ENCODE measurements at places on chromosomes 5 and 9. TPM values are rescaled to one million over a fixed set of nuclear protein-coding genes. Genes with fewer than 3 reads are reported as not detected.

DNA sequence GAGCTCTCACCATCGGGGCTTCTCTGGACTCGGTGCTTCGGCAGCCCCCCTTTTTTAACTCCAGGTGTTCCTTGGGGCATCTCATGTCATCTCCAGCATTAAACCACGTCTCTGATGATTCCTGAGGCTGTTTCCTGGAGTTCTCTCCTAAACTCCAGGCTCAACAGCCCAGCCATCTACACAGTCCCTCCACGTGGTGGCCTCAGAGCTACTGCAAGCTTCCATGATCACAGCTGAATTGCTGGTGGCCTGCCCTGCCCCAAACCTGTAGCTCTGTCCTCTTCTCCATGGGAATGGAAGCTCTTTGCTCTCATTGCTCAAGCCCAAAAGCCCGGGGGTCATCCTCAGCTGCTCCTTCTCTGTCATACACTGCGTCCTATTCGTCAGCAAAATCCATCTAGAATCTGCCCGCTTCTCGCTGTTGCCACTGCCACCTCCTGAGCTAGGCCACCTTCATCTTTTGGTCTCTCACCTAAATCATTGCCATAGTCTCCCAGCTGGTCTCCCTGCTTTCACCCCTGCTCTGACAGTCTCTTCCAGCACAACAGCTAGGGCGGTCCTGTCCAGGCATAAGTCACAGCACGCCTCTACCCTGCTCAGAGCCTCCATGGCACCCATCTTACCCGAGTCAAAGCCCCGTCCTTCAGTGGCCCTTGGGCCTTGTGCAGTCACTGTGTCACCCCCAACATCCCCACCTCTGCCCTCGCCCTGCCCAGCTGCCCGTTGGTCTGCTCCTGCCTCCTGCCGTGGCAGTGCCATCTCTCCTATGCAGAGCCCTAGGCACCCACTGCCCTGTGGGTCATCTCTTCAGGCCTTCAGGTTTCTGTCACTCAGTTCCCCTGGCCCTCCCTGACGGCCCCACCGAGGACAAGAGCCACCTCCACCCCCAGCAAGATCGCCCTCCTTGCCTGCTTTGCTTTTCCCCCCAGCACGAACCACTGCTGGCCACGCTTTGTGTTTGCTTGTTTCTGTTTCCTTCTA is 6.4 kb downstream of the B4GALT7 start:
- no peak for DNase-seq

GRCh38 chr5:111227226-111227782 is 3.1 kb downstream of the CAMK4 start:
- no peak for DNase-seq

- peak; percentile 56 for DNase-seq
These were observed 398.1 kb downstream of the EBF1 start for GRCh38 chr5:158701406-158702177.

- no peak for DNase-seq
These were observed 30.5 kb upstream of the MED10 start for GRCh38 chr5:6408627-6409446.

- no peak for DNase-seq
These were observed 207.6 kb upstream of the MPDZ start for GRCh38 chr9:13487071-13487470.

DNA sequence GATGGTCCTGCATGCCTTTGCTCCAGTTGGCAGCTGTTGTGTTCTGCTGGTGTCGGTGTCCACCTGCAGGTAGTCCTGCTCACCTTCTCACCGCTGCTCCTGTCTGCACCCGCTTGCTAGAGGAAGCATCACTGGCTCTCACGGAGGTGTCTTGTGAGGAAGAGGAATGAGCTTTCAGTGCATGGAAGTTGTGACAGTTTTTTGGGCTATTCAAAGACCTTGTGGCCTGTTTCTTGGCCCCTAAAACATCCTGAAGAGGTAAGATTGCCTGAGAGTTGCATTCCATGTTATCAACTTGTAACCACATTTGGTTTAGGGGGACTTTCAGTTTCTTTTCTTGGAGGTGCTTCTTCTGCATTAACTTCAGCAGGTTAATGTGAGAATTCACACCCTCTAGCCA is 85.6 kb downstream of the MACROH2A1 start:
- DNase-seq = no peak

GRCh38 chr9:129542741-129543140 is 78.2 kb downstream of the C9orf50 start:
- DNase-seq = peak; percentile 76

DNA sequence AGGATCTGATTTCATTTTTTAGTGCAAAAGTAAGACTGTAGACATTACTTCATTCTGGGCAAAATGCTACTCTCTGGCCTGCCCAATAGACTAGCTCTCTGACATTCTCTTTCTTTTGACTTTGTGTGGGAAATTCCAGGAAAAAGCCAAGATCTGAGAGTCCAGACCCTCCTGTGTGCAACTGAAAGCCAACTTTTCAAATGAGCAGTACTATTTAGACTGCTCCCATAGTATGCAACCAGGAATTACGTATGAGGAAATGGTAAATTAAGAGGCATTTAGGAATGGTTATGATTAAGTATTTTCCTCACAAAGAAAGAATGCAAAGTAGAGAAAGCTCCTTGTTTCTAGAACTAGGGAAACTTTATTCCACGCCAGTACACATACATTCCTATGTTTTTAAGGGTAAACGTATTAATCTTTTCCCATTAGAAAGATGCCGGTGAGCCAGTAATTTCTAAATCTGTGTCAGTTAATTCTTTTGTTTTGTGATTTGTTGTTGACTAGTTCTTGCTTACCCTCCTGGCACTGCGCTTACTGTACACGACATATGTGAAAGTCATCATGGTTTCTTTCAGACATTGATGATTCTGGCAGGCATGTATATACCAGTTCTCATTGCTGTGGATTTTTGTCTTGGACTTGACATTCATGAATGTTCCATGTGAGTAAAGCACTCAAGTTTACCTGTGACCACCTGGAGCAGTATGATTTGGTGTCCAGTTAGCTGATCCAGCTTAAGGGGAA is 56.0 kb downstream of the AOPEP start:
- peak; percentile 31 for DNase-seq

DNA sequence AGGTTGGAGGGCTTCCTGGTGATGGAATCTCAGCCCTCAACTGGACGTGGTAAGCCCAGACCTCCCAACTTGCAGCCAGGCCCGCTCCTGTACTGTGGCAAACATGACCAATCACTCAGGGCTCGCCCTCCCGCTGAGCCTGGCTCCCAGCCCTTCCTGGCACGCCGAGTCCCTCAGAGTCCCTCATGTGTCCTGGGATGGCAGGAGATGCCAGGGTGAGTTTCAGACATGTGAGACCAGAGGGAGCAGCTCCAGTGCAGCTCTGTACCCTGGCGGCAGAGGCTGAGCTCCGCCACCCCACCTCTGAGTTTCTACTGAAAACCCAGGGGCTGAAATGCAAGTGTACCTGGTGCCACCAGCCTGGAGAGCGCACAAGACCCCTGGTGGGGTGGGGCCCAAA is 42.0 kb upstream of the RXRA start:
- DNase-seq = no peak

- DNase-seq = peak; percentile 48
These were observed 18.7 kb downstream of the KCNIP1 start for GRCh38 chr5:170522211-170523141.

DNA sequence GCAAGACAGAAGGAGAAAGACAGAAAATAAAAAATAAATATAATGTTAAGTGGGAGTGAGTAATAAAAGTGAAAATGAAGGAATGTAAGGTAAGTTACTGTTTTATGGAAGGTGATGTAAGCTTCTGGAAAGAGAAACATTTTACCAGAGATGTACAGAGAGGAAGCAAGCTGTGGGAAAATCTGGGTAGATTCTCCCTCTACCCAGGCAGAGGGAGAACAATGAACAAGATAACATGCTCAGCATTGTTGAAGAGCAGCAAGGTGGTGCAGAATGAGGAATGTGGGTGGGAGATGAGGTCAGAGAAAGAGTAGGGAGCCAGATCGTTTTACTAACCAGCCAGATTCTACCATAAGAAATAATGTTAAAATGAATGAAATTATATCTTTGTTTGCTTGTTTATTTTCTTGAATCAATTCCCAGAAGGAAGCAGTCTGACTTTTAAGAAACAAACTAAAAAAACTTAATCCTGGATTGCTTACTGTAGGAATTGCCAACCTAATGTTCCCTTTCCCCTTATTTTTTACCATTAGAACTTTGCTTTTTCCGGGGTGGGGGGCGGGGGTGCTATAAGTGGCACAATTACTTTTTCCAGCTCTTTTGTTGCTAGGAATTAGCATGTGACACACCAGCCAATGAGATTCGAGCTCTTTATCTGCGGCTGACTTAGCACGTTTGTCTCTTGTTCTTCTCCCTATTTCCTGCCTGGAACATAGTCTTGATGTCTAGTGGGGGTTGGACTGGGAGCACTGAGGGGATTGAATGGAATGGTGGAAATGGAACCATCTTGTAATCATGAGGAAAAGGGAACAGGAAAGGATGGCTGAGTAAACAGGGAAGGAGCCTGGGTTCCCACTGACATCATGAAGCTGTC is 356.7 kb downstream of the TMEM167A start:
- DNase-seq = no peak

GRCh38 chr5:164098531-164098930 is 593.1 kb downstream of the MAT2B start:
- DNase-seq = peak; percentile 22

- no peak for DNase-seq
These were observed 24.0 kb upstream of the RXRA start for GRCh38 chr9:134302130-134302817.

GRCh38 chr5:25029004-25029403 is 384.2 kb upstream of the CDH10 start:
- DNase-seq = no peak

GRCh38 chr5:9337928-9338595 is 207.8 kb downstream of the SEMA5A start:
- peak; percentile 78 for DNase-seq

DNA sequence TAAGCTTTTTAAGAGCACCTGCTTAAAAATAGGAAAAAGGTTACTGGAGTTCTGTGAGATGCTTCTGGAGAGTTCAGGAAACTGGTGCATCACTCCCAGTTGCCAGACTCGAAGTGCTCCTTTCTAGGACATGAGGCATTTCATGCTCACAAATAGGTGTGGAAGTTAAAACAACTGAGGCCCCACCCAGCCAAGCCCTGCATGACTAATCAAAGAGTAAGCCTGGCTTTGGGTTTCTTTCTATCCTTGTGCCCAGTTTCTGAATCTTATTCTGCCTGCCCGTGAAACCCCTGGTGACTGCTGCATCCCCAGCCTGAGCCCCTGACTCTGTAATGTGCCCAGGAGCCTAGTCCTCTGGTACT is 7.7 kb downstream of the SPINK9 start:
- peak; percentile 88 for DNase-seq

GRCh38 chr9:8428389-8428788 is 628.8 kb upstream of the DMAC1 start:
- DNase-seq = no peak

DNA sequence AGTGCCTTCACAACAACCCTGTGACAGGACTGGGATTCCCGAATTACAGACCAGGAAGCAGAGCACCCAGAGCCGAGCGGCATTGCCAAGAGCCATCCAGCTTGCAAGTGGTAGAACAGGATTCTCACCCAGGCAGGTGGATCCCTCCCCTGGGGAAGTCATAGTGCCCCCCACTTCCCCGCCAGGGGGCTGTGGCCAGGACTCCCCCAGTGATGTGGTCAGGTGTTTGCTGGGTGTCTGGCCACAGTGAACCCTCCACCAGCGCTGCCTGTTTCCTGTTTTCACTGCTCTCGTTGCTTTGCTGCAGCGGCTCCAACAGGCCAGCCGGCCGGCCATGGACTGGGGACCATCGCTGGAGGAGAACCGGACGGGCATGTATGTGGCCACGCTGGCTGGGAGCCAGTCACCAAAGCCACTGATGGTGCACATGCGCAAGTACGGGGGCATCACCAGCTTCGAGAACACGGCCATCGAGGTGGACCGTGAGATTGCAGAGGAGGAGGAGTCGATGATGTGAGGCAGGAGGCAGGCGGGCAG is 19.3 kb downstream of the SLC6A7 start:
- DNase-seq = peak; percentile 92

DNA sequence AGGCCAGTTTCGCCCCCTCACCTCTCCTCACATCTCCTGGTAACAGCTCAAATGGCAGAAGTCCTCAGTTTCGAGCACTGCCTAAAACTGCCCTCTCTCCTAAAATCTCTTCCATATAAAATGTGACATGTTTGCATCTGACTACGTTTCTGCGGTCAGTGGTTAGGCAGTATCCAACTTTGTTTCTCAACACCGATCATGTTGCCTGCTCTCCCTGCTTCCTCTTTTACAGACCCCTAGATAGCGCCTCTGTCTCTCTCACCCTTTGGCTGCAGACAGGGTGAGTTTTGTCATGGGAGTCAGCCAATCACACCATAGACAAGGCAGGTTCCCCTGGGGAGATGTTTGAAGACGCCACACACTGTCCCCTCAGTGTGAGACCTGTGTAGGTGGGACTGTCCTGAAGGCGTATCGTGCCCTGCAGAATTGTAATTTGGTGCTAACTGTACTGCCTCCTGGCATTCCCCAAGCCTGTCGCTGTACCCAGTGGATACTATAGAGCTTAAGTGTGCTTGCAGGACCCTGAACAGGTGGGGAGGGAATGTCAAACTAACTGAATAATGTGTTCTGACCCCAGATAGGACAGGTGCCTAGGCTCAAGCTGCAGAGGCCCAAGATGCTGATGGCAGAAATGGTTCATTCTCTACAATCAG is 1.1 kb downstream of the HEXB start:
- no peak for DNase-seq

GRCh38 chr9:112443200-112443599 is 43.4 kb upstream of the KIAA1958 start:
- peak; percentile 27 for DNase-seq

DNA sequence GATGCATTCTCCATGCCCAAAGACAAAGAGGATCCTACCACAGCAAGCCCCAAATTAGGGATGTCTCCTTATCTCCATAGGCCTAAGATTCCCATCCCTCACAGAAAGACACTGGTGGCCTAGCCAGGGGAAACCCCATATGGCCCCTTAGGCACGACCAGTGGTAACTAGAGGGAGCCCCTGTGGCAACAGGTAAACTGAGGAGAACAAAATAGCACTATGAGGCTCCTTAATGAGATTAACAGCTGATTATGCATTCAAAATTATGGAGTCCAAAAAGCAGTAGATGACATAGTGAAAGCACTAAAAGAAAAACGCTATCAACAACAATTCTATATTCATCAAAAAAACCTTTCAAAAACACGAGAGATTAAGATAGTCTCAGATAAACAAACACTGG is 234.0 kb downstream of the DIRAS2 start:
- DNase-seq = no peak

PPWD1 gene
- total RNA-seq = 24.7 TPM

TMC1 gene
- 1.0 TPM for total RNA-seq

F2RL2 gene
- total RNA-seq = not detected

GZMA gene
- not detected for total RNA-seq

TCF7 gene
- total RNA-seq = under 0.01 TPM

MAMDC2 gene
- total RNA-seq = 0.53 TPM

Data from bronchial epithelial cell (primary cell).